ENCODE measurements at places on chromosomes 5 and 9.

DNA sequence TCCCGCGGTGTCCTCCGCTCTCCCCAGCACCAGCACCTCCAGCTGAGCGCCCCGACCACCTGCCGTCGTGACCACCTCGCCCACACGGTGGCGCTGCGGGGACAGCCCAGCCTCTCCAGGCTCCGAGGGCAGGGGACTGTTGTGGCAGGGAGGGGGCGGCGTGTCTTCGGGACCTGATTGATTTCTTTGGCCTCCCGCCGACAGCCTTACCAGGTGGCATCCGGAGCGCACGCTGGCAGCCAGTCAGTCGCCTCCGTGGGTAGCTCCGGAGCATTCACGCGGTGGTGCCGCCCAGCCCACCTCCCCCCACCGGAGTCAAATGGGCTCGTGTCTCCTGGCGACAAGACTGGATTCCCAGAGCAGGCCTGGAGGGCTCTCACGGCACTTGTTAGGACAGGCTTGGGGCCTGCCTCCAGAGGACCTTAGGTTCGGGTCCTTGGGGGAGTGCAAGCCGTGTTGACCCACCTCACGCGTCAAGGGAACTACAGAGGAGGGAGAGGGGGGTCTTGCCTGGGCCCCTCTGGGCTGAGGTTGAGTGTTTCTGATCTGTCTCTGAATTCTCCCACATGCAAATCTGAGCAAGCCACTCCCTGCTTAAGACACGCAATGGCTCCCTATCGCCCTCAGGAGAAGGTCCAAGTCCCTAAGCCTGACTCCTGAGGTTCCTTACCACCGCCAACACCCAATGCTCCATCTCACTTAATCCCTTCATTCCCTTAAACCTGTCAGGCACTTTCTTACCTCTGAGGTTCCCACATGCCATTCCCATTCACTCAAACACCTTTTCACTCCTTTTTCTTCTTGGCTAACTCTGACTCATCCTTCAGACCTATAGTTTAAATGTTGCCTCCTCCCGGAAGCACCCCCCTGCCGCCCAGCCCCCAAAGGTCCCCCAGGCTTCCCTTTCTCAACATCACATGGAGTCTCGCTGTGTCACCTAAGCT, 51.2 kb upstream of the GGTA1 start:
- DNase-seq = peak; percentile 78

DNA sequence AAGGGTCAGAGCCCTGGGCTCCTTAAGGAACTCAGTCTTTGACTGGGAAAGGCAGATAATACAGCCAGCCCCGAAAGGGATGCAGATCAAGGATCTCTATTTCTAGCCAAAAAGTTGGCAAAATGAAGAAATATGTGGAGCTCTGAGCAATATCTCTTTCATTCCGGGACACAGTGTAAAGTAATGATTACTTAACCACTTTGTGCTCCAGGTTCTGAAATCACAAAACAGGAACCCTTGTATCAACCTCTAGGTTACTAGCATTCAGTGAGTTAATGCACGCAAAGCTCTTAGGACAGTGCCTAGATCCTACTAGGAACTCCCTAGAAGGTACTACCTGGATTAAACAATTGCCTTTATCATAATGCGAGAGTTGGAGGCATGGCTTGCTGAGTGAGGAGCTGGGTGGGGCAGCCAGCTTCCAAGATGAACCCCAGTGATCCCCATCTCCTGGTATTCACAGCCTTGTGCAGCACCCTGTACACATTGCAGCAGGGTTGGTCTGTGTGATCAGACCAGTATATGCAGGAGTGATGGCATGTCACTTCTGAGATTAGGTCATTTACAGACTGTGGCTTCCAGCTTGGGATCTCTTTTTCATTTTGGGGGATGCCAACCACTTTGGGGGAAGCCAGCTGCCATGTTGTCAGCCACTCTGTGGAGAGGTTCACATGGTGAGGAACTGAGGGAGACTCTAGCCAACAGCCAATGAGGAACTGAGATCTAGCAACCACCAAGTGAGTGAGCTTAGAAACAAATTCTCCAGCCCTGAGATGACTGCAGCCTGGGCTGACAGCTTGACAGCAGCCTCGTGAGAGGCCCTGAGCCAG, 103.1 kb upstream of the SLC44A1 start:
- peak; percentile 59 for DNase-seq

DNA sequence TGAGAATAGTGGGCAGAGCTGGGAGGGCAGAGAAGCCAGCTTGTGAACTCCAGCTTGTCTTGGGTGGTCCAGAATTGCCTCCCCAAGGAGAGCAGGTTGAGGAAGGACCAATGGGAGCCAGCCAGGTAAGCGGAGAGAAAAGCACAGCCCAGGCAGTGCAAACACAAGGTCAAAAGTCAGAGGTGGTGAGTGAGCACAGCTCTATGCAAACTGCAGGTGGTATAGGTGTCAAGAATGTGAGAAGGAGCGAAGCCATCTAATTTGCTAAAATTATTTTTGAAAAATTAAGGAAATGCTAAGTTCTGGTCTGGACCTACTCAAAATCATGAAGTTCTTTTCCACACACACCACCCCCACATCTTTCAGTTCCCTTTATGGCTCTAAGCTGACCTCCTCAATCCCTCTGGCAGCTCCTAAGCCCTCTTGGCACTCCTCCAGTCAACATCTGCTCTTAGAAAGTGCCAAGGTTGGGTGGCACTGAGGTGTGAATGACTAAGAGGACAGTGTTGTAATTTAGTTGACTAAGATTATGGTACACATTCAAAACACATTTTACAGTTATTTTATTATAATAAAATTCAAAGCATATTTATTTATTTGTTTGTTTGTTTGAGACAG, 6.6 kb upstream of the OTULINL start:
- peak; percentile 95 for DNase-seq

GRCh38 chr9:69382135-69382534, 57.1 kb downstream of the ENTREP1 start:
- no peak for DNase-seq

DNA sequence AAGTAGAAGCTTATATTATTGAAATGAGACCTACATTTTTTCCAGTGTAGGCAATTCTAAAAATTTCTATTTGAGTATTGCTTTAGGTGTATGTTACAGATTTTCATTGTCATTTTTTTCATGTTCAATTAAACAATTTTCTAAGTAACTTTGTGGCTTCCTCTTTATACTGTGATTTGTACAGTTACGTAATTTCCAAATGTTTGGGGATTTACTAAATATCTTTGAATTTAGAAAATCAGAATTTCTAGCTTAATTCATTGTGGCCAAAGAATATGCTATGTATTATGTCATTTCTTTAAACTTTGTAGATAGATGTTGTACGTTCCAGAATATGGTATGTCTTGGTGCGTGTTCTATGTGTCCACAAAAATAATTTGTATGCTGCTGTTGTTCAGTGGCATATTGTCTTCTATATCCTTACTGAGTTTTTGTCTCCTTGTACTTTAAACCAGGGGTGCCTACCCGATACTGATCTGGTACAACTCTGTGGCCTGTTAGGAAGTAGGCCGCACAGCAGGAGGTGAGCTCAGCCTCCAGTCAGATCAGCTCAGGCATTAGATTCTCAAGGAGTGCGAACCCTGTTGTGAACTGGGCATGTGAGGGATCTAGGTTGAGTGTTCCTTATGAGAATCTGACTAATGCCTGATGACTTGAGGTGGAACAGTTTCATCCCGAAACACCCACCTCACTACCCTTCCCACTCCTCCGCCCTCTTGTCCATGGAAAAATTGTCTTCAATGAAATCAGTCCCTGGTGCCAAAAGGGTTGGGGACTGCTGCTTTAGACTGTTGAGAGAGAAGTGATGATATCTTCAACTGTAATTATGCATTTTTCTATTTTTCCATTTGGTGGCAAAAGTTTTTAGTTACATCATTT, 63.5 kb downstream of the UBE2R2 start:
- DNase-seq = no peak

DNA sequence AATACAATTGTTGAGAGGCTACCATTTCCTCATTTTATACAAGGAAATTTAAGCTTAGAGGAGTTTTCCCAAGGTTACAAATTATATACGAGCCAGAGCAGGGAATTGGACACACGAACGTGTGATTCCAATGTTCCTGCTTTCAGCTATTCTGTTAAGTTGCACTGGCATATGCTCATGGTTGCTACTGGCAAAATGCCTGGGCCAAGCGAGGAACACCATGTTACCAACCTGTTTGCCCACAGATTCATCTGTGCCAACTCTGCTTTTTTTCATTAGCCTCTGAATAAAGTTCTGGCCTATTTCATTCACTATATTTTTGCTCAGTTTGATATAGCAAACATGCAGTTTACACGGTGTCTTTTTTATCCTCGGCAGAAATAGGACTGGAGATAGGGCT, 5.1 kb upstream of the C5orf46 start:
- no peak for DNase-seq

- DNase-seq = no peak
Observed at GRCh38 chr5:22947921-22948320, 94.8 kb upstream of the CDH12 start.

DNA sequence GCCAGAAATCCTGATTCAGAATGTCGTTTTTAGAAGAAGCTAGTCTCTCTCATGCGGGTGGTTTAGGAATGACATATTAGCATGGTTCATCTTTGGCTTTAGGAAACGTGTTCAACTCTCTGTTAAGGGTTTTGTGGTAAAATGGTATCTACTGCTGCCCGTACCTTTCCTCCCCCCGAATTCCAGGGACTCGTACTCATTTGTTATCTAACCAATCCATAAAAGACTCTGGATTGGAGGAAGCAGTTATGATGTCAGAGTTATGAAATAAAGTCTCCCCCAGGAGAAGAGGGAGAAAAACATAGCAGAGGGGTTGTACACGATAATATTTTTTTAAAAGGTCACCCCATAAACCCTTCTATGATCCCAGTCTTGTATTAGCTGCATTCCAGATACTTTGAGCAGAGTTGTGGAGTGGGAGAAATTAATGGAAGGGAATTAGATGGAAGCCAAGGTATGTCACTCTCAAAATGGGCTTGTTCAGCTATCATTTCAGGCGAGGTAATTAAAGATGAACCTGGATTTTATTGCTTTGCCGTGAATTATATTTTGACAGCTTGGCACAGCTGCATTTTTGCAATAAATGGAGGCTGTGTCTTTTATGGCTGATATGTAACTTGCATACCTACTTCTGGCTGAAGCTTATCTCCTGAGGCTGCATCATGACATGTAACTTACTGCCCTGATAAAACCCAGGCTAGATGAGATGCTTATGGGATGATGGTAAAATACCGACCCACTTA, 31.3 kb downstream of the RAI14 start:
- DNase-seq = no peak

DNA sequence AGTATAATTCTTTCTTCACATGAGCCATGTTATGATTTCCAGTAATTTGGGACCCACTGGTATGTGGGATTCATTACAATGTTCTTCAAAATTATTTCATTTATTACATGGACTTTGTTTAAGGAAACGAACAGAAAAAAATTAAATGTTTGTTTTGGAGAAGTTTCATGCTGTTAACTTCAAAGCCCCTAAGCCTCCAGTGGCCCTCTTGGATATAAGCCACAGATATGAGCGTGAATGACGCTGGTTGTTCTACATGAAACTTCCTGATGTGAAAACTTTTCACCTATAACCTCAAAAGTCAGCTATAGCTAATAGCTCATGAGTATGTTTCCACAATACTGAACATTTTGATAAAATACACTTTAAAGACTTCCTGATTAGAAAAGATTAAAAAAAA, 334.2 kb downstream of the PDE4D start:
- no peak for DNase-seq

DNA sequence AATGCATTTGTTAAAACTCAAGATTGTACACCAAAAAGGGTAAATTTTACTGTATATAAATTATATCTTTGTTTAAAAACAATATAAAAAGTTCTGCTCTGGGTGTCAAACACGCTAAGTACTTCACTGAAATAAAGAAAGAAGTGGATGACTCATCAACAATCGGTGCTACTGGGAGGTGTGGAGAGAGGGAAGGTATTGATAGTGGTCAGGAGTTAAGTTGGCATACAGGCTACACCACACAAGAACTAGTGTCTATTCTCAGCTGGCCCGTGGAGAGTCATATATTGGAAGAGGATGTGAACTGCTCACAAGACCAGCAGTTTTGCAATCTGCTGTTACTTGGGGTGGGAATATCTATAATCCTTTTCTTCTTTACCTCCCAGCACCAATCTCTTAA, 145.7 kb upstream of the TRPC7 start:
- no peak for DNase-seq

DNA sequence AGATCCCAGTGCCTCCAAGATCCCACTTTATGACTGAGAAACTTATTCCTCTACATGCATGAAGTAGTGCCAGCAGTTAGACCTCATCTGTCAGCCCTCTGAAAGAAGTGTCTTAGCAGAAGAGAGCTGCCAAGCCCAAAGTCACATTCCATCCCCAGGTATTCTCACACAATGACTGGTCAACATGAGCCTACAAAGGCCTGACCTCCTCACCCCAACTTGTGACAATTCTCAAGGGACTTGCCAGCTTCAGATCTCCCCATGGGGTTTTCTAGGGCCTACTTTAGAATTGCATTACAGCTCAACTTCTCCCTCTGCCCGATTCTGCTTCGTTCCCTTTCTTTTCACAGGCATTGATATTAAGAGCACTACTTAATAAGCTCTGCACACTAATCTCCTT, 393.8 kb upstream of the SLC30A5 start:
- no peak for DNase-seq

- no peak for DNase-seq
Observed at GRCh38 chr9:68500457-68501381, 40.0 kb downstream of the TMEM252 start.

- DNase-seq = peak; percentile 37
Observed at GRCh38 chr9:73023025-73023541, 70.2 kb upstream of the ALDH1A1 start.

DNA sequence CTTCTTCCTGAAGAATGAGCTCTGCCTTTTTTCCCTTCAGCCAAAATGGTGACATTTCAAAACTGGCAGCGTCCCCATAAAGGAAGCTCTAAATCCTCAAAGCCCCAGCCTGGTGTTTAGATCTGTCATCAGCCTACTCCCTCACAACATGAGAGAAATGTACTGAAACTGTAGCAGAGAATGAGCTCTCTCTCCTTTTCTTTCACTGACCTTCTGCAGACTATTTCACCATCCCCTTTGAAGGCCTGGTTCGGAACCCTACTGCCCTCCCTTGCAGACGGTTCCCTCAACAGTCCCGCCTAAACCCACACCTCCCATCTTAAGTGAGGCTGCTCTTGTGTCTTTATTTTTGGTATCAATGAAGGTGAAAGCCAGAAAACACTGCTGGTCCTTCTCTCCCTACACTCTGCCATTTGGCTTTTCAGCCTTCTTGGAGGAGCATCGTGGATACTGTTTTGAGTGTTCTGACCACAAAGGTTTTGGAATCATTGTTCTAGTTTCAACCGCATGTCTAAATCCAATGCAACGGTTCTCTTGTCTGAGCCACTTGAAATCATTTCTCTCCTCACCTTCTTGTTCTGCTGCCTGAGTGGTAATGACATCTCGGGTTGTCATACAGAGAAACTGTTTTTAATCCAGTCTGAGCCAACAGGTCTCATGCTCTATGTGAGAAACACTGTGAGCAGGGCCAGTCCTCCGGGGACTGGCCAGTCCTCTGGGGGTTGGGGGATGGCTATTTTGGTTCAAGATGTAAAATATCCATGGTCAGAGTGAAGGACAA, 39.0 kb downstream of the ITK start:
- DNase-seq = no peak

DNA sequence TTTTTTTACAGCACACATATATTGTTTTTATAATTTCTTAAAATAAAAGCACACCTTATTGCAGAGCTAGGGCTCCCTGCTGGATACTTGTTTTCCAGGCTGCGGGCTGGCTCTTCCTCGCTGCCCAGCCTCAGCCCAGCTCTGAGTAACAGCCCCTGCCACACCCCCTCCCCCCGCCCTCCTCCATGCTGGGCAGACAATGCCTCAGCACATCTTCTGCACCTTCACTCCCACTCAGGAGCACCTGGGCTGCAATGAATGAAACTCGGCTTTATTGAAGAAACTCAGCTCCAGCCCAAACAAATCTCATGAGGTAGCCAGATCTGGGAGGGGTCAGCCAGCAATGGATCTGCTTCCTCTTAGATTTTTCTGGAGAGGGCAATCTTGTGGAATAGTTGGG, 9.5 kb downstream of the IL9 start:
- DNase-seq = no peak

All from RPMI8226 (cell line).